ENCODE measurements at places on chromosomes 5 and 9.

GRCh38 chr9:124365036-124365435 lies 50.2 kb downstream of the PSMB7 start:
- no peak for DNase-seq

DNA sequence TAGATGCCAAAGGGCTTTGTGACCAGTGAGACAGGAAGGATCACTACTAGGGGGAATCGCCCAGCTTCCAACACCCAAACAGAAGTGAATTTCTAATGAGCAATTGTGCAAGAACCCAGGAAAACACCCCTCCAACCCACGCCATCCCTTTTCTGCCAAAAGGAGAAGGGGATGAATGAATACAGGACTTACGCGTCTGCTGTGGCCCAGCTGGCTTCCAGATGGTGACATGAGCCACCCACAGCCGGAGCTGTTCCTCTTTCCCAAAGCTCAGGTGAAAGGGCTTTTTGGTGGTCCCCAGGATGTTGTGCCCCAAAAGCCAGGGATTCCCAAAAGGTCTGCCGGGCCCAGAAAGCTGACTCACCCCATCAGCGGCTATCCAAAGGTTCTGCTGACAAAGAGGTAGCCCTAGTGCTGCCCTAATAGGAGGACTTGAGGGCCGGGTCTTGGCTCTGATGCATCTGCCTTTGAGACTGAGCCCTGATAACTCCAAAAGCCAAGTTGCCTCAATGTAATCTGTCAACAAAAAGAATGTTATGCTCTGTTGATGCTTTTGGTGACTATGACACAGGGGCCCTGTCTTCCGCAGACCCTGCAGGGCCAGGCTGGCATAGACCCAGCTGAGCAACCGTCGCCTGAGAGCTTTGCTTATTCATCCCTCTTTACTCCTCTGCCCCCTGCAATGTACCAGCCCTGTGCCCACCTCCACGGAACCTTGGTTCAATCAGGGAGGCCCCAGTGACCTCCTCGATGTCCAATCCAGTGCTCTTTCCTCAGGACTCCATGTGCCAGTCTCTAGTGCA lies 14.5 kb downstream of the GSN start:
- DNase-seq = no peak

DNA sequence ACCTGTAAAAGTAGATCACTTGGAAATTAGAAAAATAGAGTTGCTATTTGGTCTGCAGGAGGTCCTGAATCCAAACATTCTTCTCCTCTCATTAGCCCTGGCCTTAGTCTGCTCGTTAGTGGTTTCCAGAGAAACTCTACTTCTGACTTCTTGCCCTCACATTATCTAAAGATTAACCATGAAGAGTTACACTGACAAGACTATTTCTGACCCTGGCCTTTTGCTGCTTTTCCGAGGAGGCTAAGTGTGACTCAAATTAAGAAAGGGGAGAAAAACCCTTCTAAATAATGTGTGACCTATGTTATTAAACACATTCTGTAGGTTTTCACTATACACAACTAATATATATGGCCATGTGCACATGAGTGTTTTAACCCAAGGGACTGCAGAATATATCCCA lies 302.4 kb downstream of the RAB3C start:
- no peak for DNase-seq

DNA sequence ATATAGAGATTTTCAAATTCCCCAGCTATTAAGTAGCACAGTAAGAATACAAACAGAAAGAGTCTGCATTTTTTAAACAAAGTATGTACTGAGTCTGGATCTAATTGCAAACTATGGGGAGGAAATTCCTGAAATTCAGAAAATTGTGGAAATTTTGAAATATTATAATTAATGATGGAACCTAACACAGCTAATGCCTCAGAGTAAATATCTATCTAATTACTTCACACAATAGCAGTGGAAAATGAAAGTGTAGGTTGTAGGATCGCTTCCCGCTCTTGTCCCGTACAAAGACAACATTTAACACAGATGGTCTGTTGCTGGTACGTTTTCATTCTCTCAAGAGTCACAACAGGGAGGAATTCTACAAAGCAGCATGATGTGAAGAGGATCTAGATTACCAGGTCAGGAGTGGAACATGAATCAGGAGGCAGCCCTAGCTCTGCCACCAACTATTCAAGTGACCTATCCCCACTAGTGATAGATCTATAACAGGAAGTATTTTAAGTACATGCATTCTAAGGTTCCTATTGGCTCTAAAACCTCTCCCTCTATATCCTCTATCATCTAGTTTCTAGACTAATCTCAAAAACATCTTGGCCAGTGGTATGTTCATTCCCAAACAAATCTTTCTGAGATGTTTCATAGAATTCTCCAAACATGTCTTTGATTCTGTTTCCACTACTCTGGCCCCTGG lies 58.9 kb upstream of the GRAMD2B start:
- no peak for DNase-seq

DNA sequence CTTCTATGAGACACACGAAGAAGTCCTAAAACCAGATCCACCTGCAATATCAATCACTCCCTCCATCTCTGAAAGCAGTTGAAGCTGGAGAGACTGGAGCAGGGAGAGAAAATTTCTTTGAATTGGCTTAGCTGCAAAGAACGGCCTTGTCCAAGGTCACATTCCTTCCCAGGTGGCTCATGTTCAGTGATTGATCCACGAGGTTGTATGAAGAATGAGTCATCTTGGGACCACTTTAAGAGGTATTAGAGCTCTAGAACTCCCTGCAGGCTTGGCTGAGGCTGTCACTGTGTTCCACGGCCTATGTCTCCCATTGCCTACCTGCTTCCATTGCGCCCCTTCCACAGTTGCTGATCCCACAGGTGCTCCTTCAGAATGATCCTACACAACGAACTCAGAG lies 68.2 kb downstream of the HMHB1 start:
- DNase-seq = no peak

GRCh38 chr9:136522314-136523237 lies 23.3 kb downstream of the NOTCH1 start:
- DNase-seq = no peak

DNA sequence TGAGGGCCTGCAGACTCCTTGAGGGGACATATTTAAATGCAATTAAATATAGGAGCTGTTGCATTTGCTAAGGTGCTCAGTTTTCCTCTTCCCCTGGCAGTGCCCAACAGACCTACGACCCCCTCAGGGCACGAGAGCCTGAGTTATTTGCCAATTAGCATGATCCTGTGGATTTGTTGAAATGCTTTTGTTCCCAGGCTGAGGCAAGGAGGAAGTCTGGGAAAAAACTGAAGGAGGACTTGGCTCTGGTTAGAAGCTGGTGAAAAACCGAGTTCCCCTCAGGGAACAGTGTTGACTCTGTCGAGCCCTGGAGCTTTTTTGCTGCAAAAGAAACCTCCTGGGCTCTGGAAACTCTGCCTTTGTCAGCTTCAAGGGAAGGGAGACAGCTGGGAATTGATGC lies 103.6 kb upstream of the SHB start:
- no peak for DNase-seq

DNA sequence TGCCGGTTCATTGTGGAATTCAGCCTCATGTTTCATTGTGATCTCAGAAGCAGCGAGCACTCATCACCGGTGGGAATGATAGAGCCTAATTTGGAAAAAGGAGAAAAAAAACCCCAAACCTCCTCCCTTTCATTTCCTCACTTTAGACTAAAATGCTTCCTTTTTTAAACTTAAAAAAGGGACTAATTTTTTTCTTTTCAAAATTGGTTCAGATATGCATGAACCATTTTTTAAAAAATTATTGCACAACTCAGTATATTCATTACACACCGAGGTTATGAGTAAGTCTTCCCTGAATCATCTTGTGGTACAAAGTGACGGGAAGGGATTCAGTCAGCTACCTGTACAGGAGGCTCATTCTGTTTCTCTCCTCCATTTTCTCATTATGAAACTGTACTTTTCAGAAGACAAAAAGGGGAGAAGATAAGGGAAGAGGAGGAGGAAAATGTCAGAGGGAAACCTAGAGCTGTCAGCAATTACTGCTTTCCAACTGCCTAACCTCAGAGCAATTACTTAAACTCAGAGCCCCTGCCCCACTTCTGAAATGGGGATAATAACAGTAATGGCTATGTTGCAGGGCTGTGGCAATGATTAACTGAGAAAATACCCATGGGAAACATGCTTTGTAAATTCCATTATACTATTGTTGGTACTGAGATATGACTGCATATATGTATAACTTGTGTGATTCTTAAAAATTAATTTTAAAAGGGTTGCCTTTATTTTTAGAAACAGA lies 24.0 kb downstream of the GALNT10 start:
- no peak for DNase-seq

DNA sequence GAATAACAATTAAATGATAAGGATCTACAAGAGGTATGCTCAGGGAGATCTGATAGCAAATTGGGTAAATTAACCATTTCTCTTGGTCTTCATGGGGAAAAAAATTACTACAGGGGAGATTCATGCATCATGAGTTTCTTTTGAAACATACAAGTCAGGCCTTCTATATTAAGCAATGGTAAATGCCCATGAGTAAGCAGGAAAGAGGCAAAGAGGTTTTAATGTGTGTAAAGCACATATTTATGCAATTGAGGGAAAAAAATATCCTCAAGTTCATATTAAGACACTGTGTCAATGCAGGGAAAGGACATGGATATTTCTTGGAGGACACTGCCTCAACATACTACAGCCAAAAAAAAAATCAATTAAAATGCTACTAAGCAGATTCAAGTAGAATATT lies 73.4 kb upstream of the NR4A3 start:
- no peak for DNase-seq

GRCh38 chr5:115170929-115171510 lies 1.3 kb upstream of the TRIM36 start:
- no peak for DNase-seq

- no peak for DNase-seq
Observed at GRCh38 chr5:111229221-111229835, 5.1 kb downstream of the CAMK4 start.

DNA sequence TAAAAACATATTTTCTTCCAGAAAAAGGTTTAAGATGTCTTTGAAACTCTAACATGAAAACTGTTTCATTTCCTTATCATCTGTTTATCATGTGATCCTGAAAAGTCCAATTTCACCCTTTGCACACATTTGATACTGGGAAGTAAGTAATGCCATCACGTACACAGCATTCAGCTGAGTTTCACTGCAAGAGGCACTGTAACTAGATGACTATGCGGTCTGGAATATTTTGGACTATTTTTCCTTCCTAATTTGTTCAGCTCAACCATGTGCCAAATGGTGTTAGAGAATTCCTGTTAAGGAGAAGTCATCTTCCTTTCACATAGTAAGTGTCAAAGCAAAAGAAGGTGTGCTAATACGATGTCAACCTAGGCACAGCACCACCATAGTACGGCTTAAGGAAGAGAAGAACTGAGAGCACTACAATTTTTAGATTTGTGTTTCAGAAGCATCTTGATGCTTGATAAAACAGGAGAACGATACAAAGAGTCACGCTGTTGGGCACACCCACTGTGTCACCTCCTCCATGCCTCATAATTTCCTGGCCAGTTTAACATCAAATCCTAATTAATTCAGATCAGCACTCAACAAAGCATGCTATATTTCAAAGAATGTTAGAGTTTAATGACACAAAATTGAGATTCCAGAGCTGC lies 77.5 kb downstream of the GNAQ start:
- no peak for DNase-seq

- DNase-seq = no peak
Observed at GRCh38 chr5:2136728-2137333, 254.1 kb upstream of the IRX4 start.

DNA sequence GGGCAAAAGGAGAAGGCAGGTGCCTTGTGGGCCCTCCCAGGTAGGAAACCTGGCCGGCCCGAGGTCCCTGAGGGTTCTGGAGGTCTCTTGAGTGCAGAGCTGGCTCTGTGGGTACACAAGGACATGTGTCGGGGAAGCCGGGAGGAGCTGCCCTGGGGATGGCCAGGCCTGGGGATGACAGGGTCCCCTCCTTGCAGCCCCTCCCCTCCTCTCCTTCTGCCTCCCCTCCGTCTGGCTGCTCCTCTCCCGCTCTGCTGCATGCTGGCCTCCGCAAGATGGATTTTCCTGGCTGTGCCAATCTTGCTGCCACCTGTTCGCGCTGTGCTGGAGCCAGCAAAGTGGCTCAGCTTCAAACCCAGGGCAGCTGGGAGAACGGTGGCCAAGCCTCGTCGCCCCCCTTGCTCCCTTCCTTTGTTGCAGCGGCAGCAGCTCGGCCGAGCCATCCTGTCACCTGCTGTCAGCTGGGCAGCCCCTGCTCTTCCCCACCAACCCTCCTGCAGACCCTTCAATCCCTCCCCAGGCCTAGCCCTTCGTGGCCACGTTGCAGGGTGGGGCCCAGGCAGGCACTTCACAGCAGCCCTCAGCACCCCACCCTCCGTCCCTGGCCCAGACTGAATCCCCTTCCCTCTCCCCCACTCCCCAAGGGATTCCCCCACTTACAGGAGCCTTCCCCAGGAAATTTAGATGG lies 17.6 kb upstream of the UNC5A start:
- DNase-seq = no peak

DNA sequence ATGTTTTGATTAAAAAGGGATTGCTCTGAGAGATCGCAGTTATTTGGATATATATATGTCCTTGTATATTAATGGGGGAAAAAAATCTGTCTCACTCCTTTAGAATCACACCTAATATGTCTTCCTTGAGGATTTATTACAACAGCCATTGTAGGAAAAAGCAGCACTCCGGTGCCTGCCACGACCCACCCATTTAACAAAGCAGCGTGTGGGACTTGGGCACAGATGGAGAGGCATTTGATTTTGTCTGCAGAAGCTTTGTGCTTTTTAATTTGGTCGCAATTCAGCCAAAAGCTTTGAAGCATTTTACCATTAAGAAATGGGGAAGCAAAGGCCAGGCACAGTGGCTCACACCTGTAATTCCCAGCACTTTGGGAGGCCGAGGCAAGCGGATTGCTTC lies 159.2 kb downstream of the SMARCA2 start:
- no peak for DNase-seq

- no peak for DNase-seq
Observed at GRCh38 chr9:72462340-72462739, 59.1 kb upstream of the TMC1 start.

GRCh38 chr9:18638371-18639249 lies 164.7 kb downstream of the ADAMTSL1 start:
- no peak for DNase-seq

- no peak for DNase-seq
Observed at GRCh38 chr5:92409134-92409533, 1026.0 kb upstream of the ARRDC3 start.

GRCh38 chr5:106106384-106106783 lies 1564.4 kb downstream of the EFNA5 start:
- no peak for DNase-seq

- peak; percentile 18 for DNase-seq
Observed at GRCh38 chr9:114434878-114435311, 47.1 kb upstream of the AKNA start.

GRCh38 chr5:523441-524222 lies 617 bp downstream of the SLC9A3 start:
- no peak for DNase-seq

- DNase-seq = no peak
Observed at GRCh38 chr5:154412316-154412715, 33.5 kb upstream of the SAP30L start.

Measured in Panc1 (cell line).